ENCODE measurements at places on chromosomes 4 and X.

- DNase-seq, result no peak
These were observed 7.3 kb upstream of the GUCY1B1 start for GRCh38 chr4:155751569-155751968.

- no peak for DNase-seq
These were observed 302.9 kb upstream of the GATB start for GRCh38 chr4:152063621-152064240.

DNA sequence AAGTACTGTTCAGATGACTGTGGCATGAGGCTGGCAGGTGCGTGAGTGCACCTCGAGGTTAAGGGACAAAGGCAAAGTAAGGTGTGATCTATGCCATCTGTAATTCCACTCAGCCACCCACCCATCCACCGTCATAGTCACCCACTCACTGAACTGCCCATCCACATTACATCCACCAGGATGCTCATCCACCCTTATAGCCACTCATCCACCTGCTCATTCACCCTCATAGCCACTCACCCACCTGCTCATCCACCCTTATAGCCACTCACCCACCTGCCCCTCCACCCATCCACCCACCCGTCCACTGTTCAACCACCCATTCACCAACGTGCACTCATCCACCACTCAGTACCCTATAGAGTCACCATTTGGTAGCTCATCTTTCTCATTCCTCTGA lies 64.1 kb upstream of the UXT start:
- no peak for DNase-seq

GRCh38 chr4:7279902-7280301 lies 87.6 kb downstream of the SORCS2 start:
- DNase-seq, result no peak

- DNase-seq, result no peak
These were observed 874.8 kb downstream of the C4orf33 start for GRCh38 chr4:129970801-129971200.

DNA sequence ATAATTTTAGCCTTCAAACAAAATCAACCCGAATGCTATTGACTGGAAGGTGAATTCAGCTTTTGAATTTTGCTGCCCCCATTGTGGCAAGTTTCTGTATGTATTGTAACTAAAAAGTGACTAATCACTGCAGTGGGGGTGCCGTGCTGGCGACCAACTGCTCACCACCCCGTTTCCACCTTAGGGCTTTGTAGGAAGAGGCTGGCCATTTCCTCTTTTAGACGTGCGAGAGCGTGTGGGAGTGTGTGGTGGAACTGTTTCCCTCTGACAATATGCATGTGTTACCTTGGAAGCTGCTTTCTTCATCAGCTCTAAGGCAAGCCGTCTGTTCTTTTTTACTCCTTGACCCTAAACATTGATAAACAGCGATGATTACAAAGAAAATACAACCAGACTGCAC lies 78.8 kb downstream of the SEL1L3 start:
- DNase-seq, result no peak

GRCh38 chr4:84733343-84734033 lies 150.6 kb downstream of the CDS1 start:
- DNase-seq, result no peak

DNA sequence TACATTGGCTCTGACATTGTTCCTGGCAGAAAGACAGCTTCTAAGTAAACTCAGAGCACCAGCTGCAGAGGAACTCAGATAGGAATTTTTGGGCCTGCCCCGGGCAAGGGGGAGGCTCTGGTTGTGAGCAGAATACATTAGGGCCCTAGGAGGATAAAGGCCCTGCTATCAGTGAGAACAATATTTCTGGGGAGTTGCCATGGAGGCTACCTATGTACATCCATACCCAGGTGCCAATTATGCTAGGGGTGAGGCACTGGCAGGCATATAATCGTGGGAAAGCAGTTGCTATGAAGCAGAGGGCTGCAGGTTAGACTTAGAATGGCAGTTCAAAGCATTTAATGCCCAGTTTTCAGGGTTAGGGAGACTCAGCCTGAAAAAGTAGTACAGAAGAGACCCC lies 273.5 kb upstream of the EDA2R start:
- no peak for DNase-seq

- DNase-seq, result no peak
These were observed 3.0 kb upstream of the CITED1 start for GRCh38 chrX:72308566-72309296.

DNA sequence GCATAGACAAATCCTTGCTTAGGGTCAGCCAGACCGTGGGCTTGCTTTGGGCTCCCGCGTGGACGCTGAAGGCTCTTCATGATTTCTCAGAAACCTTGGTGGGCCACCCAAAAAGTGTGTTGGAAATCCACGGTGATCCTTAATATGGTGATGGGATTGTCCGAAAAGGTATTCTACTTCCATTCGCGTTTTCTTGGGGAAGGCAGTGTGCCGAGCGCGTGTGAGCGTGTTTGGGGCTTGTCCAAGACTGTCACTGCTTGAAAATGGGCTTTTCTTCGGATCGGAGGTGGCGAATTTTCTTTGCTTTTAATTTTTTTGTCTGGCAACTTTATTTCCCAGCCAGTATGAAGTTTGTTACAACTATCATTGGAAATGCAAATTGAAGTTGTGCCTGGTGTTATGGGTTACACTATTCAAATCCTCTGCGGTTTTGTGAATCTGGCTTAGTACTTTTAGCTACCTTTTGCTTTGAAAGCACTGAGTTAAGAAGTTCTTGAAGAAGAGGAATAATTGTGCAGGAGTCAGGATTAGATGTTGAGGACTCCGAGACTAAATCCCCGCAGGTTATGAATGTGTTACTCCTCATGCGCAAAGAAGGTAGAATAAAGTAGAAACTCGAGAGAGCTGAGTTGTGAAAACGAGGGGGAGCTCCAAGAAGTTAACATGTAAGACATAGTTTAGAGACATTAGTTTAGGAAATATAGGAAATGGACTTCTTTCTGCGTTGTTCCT lies 3.2 kb downstream of the SPRY1 start:
- no peak for DNase-seq

DNA sequence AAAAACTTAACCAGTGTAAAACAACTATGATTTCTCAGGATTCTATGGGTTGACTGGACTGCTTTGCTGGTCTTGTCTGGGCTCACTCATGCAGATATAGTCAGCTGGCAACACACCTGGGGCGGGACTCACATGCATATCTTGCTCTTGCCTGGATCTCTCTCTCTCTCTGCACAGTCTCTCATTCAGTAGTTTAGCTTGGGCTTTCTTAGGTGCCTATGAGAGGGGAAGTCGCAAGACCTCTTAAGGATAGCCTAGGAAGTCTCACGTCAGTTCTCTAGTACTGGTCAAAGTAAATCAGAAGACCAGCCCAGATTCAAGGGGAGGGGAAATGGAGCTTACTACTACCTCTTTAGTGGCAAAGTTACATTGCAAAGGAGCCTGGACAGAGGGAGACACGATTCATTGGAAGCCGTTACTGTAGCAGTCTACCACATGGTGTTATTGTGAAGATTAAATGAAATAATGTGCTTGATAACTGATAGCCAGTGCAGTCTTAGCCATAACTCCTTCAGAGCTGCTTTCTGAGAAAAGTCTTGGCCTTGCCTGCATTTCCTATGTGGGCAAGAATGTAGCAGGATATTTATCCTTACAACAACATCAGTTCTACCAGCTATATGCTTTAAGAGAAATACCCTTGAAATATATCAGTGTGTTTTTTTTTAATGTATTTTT lies 2.1 kb downstream of the COPS4 start:
- DNase-seq, result peak; percentile 30
